ENCODE measurements at places on chromosomes 3 and 15.
A peak's percentile ranks its signal among the peaks of the same experiment; 100 is the strongest.

DNA sequence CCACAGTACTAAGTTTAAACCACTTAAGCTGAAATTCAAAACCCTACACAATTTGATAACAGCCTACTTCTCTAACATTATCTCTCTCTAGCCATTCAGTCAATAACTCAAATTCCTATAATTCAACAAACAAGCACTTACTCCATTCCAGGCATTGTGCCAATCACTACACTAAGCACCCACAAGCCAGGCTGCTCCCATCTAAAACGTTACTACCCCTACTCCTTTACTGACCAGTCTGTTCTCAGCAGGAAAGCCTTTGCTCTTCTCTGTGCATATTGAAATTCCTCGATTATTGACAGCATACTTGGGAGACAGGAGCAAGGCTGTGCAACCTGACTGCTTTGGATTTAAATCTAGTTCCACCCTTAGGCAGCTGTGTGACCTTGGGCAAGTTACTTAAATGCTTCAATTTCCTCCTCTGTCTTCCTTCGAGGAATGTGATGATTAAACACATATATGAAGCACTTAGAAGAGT, 177.2 kb upstream of the THBS1 start:
- DNase-seq, result peak; percentile 73

- DNase-seq, result no peak
Measured at GRCh38 chr3:144079634-144080033, 108.0 kb downstream of the DIPK2A start.

DNA sequence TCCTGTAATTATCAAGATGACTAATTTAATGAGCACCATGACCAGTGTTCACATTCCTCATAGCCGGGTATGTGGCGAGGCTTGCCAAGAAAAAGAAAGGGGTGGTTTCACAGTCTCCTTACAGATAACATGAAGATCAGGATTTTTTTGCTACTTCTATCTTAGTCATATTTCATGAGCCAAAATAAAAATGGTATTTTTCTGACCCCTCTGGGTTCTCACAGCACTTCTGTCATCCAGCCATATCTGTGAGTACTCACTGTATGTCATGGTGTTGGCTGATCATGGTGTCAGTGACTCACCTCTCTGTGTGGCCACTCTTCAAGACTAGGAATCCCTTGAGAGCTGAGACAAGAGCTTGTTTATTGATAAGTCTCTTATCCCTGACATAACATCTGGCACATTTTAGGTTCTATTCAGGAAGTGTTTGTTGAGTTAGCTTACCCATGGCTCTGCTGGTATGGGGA, 130.5 kb upstream of the LMCD1 start:
- DNase-seq, result peak; percentile 89

DNA sequence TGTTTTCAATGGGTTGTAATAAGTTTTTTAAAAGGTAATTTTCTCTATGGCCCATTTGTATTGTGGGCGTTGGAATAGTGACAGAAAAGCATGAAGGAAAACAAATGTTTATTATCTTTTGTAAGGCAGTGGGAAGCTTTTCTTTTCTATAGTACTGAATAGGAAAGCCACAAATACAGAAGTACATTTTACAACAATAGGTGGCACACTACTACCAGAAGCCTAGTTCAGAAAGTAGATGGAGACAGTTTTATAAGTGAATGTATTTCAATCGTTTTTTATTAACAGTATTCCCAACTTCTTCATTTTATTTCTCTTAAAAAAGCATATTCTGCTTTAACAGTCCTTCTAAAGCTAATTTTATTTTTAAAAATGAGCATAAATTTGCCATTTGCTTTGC, 296.7 kb downstream of the PTPRG start:
- peak; percentile 70 for DNase-seq

DNA sequence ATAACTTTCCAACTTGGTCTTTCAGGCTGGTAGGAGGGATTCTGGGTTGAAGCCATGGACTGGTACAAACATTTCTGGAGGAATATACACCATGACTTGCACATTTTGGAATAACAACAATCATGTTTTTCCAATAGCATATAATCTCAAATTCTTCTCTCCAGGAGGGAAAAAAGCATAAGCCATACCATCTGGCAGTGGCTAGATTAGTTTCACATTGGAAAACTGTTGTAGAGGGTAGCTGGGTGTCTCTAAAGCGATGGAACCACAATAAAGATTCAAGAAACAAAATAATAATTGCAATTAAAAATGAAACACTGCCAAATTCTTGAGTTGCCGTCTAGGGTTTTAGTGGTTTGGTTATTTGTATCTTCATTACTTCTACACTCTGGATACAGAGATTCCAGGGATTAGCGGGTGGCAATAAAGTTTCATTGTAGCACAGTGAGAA, 278.5 kb upstream of the RASGRP1 start:
- peak; percentile 50 for DNase-seq

DNA sequence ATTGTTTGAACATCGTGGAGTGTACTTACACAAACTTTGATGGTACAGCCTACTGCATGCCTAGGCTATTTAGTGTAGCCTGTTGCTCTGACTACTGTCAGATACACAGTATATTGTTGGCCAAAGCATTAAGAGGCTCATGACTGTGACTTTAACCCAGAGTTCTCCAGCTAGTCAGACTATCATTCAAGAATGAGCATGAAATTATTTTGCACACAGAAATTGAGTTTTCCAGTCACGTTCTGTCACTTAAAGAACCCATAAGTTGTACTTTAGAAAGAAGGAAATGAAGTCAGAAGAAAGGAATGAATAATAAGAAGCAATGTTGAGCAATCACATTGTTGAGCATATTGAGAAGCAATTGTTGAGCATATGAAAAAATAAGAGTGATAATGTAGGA, 37.6 kb upstream of the SLC22A13 start:
- peak; percentile 67 for DNase-seq

GRCh38 chr3:175893566-175893965, 1034.4 kb downstream of the NAALADL2 start:
- no peak for DNase-seq

DNA sequence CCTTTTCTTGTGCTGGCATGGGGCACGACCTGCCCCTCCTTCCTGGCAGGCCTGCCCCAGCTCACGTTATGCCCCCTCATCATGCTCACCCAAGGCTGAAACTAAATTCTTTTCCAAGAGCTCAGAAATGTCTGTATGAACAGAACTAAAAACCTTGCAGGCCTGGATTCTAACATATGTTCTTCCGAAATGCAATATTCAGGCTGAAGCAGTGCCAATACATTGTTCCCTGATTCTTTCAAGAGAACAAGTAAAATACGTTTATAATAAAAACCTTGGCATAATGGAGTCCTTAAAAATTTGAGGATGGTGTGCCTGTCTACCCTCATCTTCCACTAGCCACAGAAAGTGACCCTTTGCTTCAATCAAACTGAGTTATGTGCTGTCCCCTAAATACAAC, 48.5 kb upstream of the ICE2 start:
- no peak for DNase-seq

DNA sequence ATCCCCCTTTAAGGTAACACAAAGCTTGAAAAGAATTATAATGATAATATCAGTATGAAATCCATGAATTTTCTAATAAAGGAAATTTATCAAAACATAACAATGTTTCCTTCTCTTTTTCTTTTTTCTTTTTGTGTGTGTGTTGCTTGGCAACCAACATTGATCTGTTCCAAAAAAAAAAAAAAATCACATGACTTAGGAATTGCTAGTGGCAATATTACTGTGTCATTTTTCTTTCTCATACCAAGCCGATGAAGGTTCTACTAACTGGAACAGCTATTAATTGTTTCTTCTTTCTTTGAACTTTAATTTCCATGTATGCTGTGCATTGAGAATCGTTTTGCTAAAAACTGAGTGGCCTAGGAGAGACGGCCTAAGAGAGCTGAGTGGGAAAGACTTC, 317.7 kb upstream of the ONECUT1 start:
- DNase-seq, result no peak

- DNase-seq, result peak; percentile 30
Measured at GRCh38 chr15:25439369-25439836, 579 bp upstream of the UBE3A start.

GRCh38 chr3:171765511-171765887, 44.8 kb downstream of the PLD1 start:
- no peak for DNase-seq

DNA sequence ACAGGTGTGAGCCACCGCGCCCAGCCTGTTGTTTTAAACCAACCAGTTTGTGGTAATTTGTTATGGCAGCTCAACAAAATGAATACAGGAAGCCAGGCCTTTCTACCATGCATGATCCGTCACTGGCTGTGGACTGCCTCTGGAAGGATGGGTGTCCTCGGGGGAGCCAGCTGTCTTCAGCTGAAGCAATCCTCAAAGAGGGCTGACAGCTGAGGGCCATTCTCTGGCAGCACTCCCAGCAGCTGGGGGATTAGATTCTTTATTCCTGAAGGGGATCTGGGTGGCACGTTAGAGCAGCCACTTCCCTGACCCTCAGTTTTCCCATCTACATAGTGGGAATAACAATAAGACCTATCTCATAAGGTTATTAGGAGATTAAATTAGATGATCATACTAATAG, 24.4 kb downstream of the POLR2M start:
- DNase-seq, result no peak

- DNase-seq, result no peak
Measured at GRCh38 chr3:17801131-17801530, 58.7 kb upstream of the TBC1D5 start.

DNA sequence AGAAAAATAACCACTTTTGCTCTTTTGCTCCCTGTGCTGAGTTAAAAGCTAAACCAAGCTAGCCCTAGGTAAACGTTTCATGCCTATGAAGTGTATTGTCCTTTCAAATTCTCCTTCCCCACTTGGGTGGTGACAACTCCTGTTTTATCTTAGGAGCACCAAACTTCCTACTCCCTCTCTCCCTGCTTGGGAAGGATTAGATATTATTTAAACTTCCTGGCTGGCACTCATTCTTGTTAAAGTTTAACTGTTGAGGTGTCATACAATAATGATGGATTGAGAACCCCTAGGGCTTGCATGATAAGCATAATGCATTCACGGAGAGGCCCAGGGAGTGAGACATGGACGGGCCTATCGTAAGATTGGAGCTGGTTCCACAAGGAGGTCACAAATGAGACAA, 29.5 kb downstream of the B4GALT4 start:
- no peak for DNase-seq

- DNase-seq, result no peak
Measured at GRCh38 chr15:34999906-35000305, 11.8 kb upstream of the ZNF770 start.
